Activated CD8-positive, alpha-beta memory T cell treated with anti-CD3 and anti-CD28 coated beads, Interleukin-2, amount 50 U/mL, for 48 hours (primary cell): ENCODE measurements at places on chromosomes 12 and 14.
A peak's percentile ranks its signal among the peaks of the same experiment; 100 is the strongest.

DNA sequence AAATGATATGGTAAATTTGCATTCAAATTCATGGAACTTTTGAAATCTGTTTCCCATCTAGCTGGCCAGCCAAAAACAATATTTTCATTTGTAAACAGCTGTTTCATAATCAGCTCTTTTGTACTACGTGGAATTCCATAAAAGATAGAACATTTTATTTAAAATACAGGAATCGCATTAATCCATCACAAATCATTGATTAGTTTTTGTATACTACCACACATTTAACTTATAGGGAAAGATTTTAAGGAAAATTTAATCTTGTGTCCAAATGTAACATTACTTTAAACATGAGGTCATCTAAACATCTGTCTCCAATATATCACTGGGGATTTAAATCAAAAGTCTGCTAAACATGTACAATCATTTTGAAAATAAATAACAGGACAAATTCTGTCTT is 33.5 kb downstream of the SLC25A21 start:
- DNase-seq: no peak

- no peak for DNase-seq
Observed at GRCh38 chr12:126404293-126404881, 1339.2 kb downstream of the AACS start.

DNA sequence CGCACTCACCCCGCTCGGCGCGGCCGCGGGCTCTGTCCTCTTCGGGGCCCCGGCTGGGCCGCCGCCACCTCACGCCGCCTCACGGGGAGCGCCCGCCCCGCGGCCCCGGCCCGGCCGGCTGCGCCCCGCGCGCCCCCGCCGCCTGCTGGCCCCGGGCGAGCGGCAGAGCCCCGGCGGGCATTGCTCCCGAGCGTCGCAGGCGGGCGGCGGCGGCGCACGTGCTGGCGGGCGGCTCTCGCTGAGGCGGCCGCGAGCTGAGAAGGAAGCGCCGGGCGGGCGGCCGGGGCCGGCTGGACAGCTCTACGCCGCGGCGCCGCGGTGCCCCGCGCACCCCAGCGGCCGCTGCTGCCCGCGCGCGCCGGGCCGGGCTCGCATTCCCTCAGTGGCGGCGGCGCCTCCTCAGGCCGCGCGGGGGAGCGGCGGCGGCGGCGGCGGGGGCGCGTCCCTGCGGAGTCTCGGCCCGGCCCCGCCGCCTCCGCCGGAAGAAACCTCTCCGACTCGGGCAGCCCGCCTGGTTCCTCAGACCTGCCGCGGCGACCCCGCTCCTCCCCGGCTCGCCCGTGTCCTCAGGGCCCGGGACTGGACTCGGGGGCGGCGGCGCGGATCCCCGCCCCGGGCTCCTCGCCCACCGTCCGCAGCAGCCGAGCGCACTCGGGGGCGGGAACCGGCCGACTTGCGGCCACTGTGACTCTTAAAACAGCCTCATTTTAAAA is at the start of gene PITPNM2:
TSS of gene PITPNM2 (minus strand) at position 347 of the 713 bp plus-strand sequence. CDS start 116,500 bp downstream, outside the sequence.
- DNase-seq: peak; percentile 81

GRCh38 chr14:89248411-89249064 is 168.5 kb downstream of the FOXN3 start:
- DNase-seq: no peak

DNA sequence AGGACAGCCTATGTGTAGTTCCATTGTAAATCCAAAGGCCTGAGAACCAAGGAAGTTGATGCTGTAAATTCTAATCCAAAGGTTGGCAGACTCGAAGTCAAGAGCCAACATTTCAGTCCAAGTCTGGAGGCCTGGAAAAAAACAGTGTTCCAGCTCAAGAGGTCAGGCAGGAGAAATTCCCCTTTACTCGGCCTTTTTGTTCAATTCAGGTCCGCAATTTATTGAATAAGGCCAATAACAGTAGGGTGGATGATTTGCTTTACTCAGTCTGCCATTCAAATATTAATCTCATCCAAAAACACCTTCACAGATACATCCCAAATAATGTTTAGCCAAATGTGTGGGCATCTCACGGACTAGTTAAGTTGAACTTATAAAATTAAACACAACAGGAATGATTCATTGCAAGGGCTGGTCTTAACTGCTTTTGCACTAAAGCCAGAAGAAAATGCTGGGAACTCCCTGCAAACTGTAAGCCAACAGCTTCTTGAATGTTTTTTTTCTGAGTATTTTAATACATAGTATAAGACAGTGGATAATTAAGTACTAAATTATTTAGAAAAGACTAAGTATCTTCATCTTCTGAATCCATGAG is 197.4 kb upstream of the GARIN6 start:
- DNase-seq: no peak

DNA sequence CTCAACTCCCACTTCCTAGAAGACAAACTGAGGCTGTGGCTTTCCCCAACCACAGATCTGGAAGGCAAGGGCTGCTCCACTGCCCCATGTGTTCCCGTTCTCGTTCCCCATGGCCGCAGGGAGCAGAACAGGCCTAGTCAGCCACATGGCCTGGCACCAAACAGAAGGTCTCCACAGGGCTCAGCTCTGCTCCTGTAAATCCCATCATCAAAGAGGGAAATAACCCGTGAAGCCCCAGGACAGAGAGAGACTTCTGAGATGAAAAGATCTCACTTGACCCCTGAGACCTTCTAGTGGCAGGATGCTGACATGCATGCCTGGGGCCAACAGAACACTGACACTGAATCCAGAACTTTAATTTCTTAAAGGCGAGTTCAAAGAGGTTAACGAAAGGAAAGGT is 68.9 kb downstream of the BCL11B start:
- no peak for DNase-seq

- no peak for DNase-seq
Observed at GRCh38 chr14:68665131-68665530, 127.7 kb downstream of the ZFP36L1 start.

GRCh38 chr12:6375269-6376078 is at the start of gene SCNN1A:
Gene SCNN1A (minus strand): TSS chr12:6375563. CDS start chr12:6374783, 780 bp downstream.
- DNase-seq: no peak

DNA sequence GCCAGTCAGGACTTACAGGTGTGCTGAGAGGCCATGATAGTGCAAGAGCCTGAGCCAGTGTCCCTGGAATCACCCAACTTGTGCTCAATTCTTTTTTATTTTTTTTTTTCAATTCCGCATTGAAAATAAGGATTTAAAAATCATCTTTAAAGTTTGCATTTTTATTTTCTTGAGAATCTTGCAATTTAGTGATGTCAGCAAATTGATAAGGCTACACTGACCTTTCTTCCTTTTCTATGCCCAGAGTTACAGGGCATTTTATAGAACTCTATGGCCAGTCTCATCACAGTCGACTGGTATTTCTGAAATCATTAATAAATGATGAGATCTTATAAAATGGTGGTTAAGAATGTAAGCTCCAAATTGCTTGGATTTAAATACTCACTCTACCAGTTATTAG is 63.3 kb upstream of the PRKD1 start:
- DNase-seq: no peak
